Activated gamma-delta T cell (primary cell): ENCODE measurements at places on chromosomes 3 and 15.

GRCh38 chr15:77024273-77025082, 29.6 kb downstream of the PSTPIP1 start:
- DNase-seq = peak; percentile 49

GRCh38 chr15:34331809-34332208, 5.8 kb downstream of the SLC12A6 start:
- DNase-seq = no peak

DNA sequence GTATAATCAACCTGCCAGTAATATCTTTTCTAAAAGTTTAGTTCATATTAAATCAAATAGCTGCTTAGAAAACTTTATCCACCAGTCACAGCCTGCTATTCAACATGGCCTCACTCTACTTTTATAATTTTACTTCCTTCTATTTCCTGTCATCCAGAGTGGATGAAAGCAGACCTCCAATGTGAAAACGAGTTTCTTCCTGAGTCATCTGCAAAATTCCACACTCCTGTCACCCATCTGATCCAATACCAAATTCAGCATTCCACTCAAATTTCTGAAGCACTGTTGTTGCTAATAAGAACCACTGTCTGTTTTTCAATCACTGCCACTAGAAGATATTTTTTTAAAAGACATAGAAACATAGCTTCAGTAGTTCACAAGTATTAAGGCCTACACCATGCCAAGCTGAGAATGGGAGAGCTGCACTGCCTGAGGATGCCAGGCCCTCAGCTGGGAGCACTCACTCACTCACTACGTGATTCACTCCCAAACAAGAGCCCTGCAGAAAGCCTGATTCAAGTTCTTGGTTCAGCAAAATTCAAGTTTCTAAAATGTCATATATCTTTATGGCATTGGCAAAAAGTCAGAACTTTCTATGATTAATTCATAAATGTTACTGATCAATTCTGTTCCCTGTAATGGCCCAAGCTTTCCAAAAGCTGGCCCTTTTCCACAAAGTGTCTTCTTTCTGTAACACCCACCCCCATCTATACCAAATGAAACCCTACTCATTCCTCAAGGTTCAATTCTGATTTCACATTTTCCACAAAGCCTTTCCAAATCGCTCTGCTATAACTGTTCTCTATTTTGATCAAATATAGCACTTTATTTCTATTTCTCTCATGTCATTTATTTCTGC, 82.9 kb downstream of the FSIP1 start:
- no peak for DNase-seq

GRCh38 chr3:100103558-100104441, 10.5 kb downstream of the FILIP1L start:
- no peak for DNase-seq

GRCh38 chr3:142148044-142148791, 1.1 kb downstream of the TFDP2 start:
- DNase-seq = no peak

- no peak for DNase-seq
These were observed 54.3 kb downstream of the LIPC start for GRCh38 chr15:58486062-58486461.

DNA sequence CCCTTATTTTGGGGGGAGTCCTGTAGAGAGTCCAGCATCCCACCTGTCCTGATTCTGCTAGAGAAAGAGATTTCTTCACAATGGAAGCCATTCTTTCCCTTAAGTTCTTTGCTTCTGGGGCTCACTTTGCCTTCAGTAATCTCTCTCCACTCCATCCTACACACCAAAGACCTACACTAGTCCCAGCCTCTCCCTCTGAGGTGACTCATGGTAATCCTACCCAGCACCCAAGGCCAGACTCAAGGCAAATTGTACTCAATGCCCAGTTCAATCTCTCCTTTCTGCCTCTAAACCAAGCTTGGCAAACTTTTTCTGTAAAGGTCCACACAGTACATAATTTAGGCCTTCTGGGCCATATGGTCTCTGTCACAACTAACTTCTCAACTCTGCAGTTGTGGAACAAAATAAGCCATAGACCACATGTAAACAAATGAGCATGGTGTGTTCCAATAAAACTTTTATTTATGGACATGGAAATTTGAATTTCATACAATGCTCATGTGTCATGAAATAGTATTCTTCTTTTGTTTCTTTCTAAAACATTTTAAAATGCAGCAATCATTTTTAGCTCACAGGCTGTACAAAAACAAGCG, 72.5 kb downstream of the MRPL46 start:
- no peak for DNase-seq

- no peak for DNase-seq
These were observed 37.4 kb upstream of the ITGA11 start for GRCh38 chr15:68469162-68470048.

GRCh38 chr3:20052851-20053250, 12.6 kb downstream of the KAT2B start:
- DNase-seq = no peak

DNA sequence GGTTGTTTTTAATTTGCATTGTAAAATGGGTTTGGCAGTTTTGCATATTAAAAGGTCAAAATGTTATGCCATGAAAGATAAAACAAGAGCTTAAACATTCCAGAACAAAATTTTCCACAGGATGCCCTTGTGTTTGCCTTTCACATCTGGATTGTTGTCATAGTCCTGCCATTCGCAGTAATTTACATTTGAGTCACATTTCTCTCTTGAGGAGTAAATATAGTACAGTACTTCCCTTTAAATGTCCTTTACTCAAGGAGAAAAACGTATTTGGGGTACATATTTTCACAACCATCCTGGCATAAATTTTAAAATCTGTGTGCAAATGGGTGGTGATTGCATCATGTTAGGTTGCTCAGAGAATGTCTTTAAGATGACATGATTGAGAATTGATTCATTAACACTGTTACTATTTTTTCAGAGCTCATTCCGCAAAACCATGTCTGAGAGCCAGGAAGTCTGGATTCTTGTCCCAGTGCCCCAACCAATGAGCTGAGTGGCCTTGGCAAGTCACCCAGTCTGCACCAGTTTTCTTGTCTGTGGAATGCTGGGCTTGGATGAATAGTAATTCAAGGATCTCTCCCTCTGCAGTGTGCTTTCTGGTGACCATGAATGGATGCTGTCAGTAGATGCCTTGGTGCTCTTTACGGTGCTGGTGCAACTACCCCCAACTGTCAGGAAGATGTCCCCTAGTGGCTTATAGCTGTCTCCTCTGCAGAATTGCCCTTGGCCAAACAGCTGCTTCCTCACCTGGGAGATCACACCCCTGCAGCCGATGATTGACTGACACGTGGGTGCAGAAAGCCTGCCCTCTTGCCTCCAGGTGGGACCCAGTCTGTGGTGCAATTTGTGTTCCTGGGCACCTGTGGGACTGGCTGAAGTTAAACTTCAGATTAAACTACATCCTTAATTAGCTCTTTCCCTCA, 43.0 kb downstream of the ABHD5 start:
- no peak for DNase-seq

DNA sequence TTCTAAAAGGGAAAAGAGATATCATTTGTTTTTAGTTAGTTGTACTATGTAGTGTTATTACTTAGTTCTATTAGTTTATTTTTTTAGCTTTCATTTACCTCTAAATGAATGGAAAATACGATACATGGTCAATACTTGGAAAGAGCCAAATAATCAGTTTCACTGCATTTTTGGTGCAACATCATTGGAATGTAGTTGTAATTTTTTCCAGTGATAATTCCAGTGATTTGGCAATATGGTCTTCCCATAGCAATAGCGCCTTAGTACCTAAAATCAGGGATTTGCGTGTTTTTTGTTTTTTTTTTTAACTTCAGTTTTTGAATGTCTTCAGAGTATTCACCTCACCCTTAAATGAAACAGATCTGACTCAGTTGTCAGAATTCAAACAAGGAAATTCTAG, 41.8 kb downstream of the RAB8B start:
- no peak for DNase-seq

GRCh38 chr15:91853948-91854638, 585 bp downstream of the SLCO3A1 start:
- peak; percentile 35 for DNase-seq

DNA sequence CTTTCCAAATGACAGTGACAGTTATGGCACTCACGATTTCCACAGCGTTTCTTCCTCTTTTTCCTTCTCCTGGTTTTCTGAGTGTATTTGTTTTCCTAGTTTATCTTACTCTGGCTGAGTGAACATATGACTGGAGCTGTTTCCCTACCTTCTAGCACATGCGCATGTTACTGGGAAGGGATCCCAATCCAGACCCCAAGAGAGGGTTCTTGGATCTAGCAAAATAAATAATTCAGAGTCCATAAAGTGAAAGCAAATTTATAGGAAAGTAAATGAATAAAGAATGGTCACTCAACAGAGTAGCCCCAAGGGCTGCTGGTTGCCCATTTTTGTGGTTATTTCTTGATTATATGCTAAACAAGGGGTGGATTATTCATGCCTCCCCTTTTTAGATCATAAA, 23.8 kb downstream of the METTL6 start:
- no peak for DNase-seq

- no peak for DNase-seq
These were observed 28.4 kb upstream of the IFT57 start for GRCh38 chr3:108250626-108251025.

GRCh38 chr3:170044271-170044670, 6.5 kb downstream of the GPR160 start:
- no peak for DNase-seq

DNA sequence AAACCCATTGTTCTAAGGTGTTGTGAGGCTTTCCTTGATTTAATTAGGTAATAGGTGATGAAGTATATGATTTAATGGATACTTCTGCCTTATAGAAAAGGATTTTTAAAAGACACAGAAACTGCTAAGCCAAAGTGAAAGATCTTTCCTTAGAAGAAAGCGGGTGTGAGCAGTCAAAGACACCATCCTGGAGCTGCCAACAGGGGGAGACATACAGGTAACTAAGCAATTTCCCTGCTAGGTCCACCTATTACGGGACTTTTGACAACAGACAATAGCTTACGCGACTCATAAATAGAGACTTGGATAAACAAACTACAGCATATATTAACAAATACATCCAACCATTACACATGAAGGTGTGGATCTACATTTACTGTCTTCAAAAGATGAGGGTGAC, 669.5 kb downstream of the SQOR start:
- DNase-seq = no peak

- no peak for DNase-seq
These were observed 51.6 kb downstream of the TP53BP1 start for GRCh38 chr15:43441316-43441715.

DNA sequence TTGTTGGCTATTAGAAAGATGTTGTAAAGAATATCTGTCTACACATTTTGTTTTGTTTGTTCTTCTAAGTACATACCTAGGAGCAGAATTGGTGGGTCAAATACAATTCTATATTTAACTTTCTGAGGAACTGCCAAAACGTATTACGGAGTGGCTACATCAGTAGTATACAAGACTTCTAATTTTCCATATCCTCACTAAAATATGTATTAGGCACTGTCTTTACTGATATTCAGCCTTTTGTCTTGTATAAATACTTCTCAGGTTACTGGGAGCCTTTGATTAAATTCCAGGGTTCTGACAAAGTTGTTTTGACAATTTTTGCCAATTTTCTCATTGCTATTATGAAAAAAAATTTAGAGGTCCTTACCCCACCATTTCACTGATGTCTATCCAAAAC, 146.7 kb downstream of the NR2E3 start:
- no peak for DNase-seq

DNA sequence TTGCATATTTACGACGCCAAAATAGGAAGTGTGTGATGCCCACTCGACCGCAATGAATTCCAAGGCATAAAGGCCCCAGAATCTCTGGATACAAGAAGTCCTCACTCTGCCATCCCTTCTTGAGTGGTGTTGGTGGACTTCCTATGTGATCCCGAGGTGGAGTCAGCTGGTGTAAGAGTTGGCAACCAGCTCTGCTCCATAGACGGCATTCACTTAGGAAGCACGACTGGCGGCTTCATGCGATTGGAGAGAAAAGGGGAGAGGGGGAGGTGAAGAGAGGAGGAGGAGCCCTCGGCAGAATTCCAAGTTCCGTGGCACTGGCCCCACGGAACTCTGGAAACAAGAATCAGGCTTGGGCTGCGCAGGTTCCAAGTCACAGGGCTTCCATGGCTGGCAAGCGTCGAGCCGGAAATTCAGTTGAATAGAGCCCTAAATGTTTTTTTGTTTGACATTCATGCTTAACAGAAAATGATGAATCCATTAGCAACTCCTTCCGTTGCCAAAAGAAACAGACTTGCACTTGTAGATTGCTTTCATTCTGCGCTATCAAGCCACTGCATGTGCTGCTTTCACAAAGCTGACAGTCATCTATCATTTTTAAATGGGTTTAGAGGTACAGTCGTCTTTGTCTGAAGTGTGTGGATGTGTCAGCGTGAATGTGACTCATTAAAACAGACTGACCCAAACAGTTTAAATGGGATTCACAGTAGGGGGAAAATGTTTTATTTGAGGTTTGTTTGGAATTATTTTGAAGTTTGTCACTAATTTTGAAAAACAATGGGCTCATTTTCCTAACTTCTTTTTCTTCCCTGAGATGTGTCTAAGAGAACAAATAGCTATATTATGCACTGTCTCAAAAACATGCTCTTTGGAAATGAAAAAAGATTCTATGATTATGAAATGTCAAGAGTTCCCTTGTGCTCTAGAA, 428.3 kb upstream of the ATP11B start:
- DNase-seq = no peak

- DNase-seq = no peak
These were observed 7.5 kb downstream of the EXOSC7 start for GRCh38 chr3:44983484-44983941.

DNA sequence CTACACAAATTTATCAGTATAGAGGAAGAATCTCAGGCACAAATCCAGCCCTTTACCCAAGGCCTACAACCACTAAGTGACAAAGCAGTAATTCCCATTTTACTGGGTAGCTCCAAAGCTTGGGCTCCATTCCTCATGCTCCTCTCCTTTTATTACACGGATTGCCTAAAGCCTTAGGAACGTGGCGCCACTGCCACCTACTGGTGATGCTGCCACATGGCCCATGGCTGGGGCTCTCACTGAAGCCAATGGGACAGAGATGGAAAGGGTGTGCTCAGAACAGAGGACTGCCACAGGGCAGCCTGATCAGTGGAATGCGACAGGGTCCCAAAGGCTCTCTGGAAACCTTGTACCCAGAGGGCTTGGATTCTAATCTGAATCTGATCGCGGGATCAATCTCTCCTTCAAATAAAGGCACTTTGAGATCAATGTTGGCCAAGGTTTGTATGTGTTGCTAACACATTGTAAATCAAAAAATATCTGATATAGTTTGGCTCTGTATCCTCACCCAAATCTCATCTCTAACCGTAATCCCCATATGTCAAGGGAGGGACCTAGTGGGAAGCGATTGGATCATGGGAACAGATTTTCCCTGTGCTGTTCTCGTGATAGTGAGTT, 33.5 kb upstream of the LYZL4 start:
- peak; percentile 13 for DNase-seq

- DNase-seq = peak; percentile 51
These were observed 675 bp downstream of the RBM15B start for GRCh38 chr3:51391566-51392354.

- DNase-seq = no peak
These were observed 119.2 kb downstream of the OSBPL10 start for GRCh38 chr3:31861826-31862225.
